Thymus (tissue), 14 donors: ENCODE measurements at places on chromosomes 5 and 9. TPM values are rescaled to one million over a fixed set of nuclear protein-coding genes. Genes with fewer than 3 reads are reported as not detected.

Gene CTNNAL1
- polyA plus RNA-seq = 26.1 TPM

- no peak for DNase-seq
Observed at GRCh38 chr9:89243296-89244061, 64.9 kb upstream of the SHC3 start.

GRCh38 chr5:138743484-138743883 lies 9.7 kb upstream of the CTNNA1 start:
- no peak for DNase-seq

- DNase-seq = no peak
Observed at GRCh38 chr9:116115761-116116353, 37.7 kb upstream of the PAPPA start.

DNA sequence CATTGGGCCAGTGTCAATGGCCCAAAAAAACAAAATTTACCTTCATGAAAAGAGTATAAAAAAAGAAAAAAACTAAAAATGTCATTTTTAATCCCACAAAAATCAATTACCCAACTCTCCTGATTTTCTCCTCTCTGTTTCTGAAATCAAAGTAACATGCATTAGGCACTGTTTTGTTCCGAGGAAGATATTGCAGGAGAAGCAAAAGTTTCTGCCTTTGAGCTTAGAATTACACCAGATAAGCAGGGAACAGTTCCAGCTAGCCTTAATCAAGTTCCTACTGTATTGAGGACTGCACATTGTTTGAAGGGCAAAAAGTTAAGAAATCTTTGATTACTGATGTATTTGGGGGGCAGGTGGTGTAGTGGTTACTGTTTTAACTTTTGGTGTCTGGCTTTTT lies 1.1 kb upstream of the PRKAA1 start:
- DNase-seq = no peak

Gene PCDHB10
- 0.23 TPM for polyA plus RNA-seq

Gene KCNIP1
- 0.23 TPM for polyA plus RNA-seq

Gene GPX8
- 4.1 TPM for polyA plus RNA-seq

DNA sequence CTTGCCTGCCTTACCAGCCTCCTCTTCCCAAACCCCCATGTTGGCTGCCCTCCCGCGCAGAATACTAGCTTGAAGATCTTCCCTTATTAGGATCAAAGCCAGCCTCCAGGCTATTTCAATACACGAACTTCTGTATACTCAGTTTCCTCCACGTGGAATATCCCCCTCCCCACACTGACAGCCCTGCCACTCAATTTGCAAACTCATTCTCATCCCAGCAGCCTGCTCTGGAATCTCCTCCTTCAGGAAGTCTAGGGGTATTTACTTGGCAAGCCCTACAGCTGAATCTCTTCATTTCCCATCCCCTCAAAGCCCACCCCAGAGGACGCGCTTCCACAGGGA lies 157.0 kb upstream of the SMIM23 start:
- DNase-seq = no peak

GRCh38 chr9:137319011-137319738 lies 17.1 kb upstream of the NRARP start:
- DNase-seq = no peak

GRCh38 chr9:134657666-134658377 lies 16.2 kb downstream of the COL5A1 start:
- no peak for DNase-seq

DNA sequence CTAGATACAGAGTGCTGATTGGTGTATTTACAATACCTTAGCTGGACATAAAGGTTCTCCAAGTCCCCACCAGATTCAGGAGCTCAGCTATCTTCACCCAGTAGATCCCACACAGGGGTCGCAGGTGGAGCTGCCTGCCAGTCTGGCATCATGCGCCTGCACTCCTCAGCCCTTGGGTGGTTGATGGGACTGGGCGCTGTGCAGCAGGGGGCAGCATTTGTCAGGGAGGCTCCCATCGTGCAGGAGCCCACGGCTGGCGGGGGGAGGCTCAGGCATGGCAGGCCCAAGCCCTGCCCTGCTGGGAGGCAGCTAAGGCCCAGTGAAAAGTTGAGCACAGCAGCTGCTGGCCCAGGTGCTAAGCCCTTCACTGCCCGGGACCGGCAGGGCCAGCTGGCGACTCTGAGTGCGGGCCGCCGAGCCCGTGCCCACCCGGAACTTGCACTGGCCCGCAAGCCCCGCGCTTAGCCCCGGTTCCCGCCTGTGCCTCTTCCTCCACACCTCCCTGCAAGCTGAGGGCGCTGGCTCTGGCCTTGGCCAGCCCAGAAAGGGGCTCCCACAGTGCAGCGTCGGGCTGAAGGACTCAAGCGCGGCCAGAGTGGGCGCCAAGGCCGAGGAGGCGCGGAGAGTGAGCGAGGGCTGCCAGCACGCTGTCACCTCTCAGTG lies 314.1 kb upstream of the ATP10B start:
- no peak for DNase-seq

GRCh38 chr5:12772276-12772675 lies 868.0 kb upstream of the CTNND2 start:
- no peak for DNase-seq

Gene MVB12B
- 11.5 TPM for polyA plus RNA-seq

Gene DAPK1
- polyA plus RNA-seq = 28.1 TPM

- DNase-seq = no peak
Observed at GRCh38 chr9:95729669-95730368, 145.7 kb upstream of the ERCC6L2 start.

DNA sequence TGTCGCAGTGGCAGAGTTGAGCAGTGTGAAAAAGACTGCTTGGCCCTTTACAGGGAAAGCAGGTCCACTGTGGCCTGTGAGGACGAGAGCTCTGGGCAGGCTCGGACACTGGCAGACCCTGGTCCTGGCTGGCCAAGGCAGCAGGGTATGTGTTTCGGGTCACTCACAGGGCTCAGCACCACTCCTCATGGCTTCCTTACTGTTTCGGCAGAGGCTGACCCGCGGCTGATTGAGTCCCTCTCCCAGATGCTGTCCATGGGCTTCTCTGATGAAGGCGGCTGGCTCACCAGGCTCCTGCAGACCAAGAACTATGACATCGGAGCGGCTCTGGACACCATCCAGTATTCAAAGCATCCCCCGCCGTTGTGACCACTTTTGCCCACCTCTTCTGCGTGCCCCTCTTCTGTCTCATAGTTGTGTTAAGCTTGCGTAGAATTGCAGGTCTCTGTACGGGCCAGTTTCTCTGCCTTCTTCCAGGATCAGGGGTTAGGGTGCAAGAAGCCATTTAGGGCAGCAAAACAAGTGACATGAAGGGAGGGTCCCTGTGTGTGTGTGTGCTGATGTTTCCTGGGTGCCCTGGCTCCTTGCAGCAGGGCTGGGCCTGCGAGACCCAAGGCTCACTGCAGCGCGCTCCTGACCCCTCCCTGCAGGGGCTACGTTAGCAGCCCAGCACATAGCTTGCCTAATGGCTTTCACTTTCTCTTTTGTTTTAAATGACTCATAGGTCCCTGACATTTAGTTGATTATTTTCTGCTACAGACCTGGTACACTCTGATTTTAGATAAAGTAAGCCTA lies 15.7 kb downstream of the SQSTM1 start:
- DNase-seq = no peak

- DNase-seq = no peak
Observed at GRCh38 chr5:2207416-2208238, 324.9 kb upstream of the IRX4 start.
